CD4-positive, alpha-beta T cell treated with Interleukin-12 subunit alpha and Interleukin-12 subunit beta, for 1 hour (primary cell): ENCODE measurements at places on chromosomes 13 and 19.

DNA sequence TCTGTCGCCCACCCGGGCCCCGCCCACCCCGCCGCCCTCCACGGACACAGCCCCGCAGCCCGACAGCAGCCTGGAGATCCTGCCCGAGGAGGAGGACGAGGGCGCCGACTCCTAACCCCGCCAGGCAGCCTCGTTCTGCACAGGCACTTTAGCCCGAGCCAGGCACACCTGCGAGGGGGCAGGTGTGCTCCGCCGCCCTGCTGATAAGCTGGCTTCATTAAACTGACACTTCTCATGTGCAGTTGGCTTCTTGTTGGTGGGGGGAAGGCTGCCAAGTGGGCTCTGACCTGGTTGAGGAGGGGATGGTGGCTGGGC lies 8.2 kb downstream of the IL4I1 start:
- DNase-seq: no peak

DNA sequence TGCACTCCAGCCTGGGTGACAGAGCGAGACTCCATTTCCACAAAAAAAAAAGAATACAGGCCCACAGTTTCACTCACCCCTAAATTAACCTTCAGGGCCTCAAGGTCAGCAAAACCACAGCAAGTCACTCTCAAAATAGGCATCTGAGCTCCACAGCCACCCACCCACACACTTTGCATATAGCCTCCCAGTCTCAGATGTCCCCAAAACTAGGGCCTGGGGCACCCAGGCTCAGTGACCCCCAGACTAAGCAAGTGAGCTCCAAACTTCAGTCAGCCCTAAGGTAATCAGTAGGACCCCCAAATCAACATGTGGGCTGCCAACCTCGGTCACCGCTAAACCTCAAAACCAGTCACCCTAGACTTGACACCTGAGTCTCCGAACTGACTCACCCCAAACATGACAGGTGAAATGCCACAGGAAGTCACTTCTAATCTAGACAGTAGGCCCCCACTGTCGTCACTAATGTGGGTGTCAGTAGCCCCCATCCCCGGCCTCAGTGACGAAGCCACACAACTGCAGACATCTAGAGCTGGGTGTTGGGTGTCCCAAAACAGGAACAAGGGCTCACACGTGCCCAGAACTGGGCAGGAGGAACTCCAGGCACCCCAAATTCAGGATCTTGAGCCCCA lies 13.9 kb downstream of the RABAC1 start:
- DNase-seq: peak; percentile 90

GRCh38 chr19:48878196-48879024 lies 6.2 kb downstream of the PPP1R15A start:
- DNase-seq: peak; percentile 50

DNA sequence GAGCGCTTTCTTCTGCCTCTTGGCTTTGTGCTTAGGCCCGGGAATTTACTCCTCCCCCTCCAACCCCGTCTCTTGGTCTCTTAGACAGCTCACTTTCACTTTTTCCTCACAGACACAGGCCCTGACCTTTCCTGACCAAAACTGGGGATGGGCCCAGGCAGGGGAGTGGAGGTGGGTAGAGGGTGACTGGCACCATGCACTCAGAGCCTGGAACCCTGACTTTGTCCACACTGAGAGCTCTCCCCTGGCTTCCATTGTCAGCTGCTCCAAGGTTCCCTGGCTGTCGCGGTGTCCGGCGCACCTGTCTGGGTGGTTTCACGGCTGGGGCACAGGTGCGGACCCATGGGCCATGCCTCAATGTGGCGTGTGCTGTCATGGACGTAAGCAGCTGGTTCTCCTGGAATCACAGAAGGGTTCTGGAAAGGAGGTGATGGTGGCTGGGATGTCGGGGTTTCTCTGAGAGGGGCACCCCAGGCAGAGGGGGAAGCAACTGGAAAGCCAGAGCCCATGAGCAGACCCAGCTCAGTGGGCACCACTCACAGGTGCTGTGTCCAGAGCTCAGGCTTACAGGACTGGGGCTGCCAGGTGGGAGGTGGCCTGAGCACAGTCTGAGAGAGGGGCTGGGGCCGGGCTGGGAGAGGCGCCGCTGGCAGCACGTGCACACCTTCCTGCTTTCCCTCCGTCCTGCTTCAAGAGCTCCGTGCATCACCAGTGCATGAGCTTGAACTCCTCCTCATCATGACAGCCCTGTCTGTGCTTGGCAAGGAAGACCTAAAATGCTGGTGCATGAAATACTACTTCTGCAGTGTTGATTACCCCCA lies 28.0 kb upstream of the C1QTNF9 start:
- DNase-seq: no peak

DNA sequence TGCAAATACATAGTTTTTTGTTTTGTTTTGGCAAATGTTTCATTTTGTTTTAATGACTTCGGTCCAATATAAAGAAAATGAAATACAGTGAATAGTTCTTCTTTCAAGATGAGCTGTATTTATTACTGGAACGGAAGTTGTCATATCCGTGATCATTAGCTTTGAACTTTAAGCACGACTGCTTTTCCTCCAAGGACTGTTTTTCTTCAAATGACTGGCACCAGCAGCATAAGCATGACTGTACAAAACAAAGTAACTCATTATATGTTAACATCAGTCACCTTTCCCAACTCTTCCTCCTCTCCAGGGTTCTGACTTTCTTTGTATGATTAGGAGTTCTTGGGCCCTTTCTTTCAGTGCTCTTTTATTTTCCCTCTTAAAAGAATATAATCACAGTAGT lies 20.5 kb downstream of the EDNRB start:
- no peak for DNase-seq

DNA sequence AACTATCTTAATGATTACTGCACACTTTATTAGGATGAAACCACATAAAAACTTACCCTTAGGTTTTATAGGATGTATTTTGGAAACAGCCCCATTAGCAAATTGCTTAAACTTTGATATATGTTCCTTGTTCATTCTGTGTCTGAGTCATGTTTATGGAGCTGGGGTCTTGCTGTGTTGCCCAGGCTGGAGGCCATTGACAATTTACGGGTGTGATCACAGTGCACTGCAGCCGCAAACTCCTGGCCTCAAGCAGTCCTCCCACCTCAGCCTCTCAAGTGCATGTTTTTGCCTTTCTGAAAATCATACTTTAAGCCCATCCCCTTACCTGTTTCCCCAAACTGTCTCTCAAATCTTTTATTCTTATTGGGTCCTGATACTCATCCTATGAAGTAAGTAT lies 5.2 kb upstream of the CHAMP1 start:
- no peak for DNase-seq

DNA sequence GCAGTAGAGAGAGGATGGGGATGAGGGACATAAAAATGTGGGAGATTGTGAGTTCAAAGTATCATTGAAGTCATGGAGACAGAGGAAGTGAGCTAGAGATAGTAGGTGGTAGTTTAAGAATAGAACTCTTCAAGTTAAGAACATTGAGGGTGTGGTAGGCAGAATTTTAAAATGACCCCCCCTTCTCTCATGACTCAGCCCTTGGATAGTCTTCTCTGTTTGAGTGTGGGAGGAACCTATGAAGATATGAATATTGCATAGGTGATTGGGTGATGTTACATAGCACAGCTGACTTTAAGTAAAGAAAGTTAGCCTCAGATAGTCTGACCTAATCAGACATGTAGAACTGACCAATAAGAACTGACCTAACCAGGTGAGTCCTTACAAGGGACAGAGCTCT lies 418.6 kb downstream of the FOXO1 start:
- DNase-seq: no peak

DNA sequence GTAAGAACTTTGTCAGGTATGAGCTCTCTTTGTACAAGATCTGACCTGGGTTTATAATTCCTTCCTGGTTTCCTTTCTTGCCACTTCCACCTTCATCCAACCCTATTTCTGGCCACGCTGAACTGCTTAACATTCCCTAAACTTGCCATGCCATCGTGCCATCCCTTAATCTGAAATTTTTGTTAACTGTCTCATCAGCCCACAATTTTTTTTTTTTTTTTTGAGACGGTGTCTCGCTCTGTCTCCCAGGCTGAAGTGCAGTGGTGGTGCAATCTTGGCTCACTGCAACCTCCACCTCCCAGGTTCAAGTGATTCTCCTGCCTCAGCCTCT lies 144.6 kb downstream of the GGACT start:
- DNase-seq: no peak

- no peak for DNase-seq
These were observed 191.0 kb upstream of the SOX1 start for GRCh38 chr13:111875915-111876314.

GRCh38 chr19:50836543-50837195 lies 3.3 kb upstream of the KLK15 start:
- DNase-seq: no peak

GRCh38 chr13:95477187-95477586 lies 75.3 kb upstream of the CLDN10 start:
- no peak for DNase-seq

- DNase-seq: peak; percentile 18
These were observed 673 bp downstream of the TEAD2 start for GRCh38 chr19:49361438-49362047.

- no peak for DNase-seq
These were observed 170.2 kb downstream of the TEX29 start for GRCh38 chr13:111490611-111491010.

DNA sequence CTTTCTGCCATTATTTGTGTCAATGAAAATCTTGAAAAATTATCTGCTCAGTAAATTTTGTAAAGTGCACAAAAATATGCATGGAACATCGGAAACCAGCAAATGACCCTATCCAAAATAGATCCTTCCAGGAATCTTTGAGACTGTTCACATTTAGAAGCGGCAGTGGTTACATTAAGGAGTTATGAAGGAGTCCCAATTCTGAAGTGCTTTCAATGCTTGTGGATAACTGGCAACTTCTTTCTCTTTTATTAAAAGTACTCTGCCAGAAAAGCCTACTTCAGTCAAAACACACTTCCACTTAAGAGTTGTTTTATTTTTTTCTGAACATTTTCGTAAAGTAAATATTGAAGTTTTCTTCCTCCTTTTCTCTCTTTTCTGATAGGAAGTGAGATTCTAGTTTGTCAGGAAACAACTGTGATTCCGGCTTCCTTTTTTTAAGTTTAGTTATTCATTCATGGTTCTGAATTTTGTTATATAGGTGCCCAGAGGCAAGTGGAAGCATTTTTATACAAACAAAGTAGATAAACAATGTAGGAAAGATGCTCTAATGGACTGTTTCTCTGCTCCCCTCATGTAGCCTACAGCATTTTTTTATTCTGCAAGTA lies 83.5 kb downstream of the PCDH9 start:
- DNase-seq: no peak
